Mesenteric fat pad (tissue), 1 donor: ENCODE measurements at places on chromosomes 6 and 20. TPM values are rescaled to one million over a fixed set of nuclear protein-coding genes. Genes with fewer than 3 reads are reported as not detected.

The PTCHD4 gene
- 1.4 TPM for total RNA-seq

The KIFC1 gene
- 0.19 TPM for total RNA-seq

The TAF8 gene
- 36.8 TPM for total RNA-seq

The VWA7 gene
- total RNA-seq, result 0.77 TPM

The SAMD10 gene
- total RNA-seq, result 2.9 TPM

The ZNF334 gene
- total RNA-seq, result 0.90 TPM

The CALHM6 gene
- 0.77 TPM for total RNA-seq

The CPNE5 gene
- total RNA-seq, result 2.8 TPM

The OSBPL2 gene
- total RNA-seq, result 38.1 TPM

The NMBR gene
- total RNA-seq, result not detected

The SRC gene
- total RNA-seq, result 23.9 TPM

The SPATS1 gene
- not detected for total RNA-seq

The ARFRP1 gene
- total RNA-seq, result 47.3 TPM
